ENCODE measurements at places on chromosomes 12 and 14. TPM values are rescaled to one million over a fixed set of nuclear protein-coding genes. Genes with fewer than 3 reads are reported as not detected.

FZD10 gene
- not detected for total RNA-seq

C1QL4 gene
- total RNA-seq: not detected

CD4 gene
- total RNA-seq: 1.5 TPM

ADAMTS20 gene
- 0.14 TPM for total RNA-seq

ABHD12B gene
- total RNA-seq: not detected

MORN3 gene
- total RNA-seq: 0.30 TPM

AHSA1 gene
- 199 TPM for total RNA-seq

PIK3C2G gene
- total RNA-seq: not detected

CCDC177 gene
- not detected for total RNA-seq

TAS2R13 gene
- total RNA-seq: 1.2 TPM

BTBD6 gene
- total RNA-seq: 61.2 TPM

SH2B3 gene
- 37.8 TPM for total RNA-seq

LPAR5 gene
- not detected for total RNA-seq

CLECL1 gene
- total RNA-seq: not detected

TAS2R19 gene
- 11.1 TPM for total RNA-seq

TMEM229B gene
- total RNA-seq: 2.4 TPM

GNS gene
- total RNA-seq: 259 TPM

PSMA3 gene
- total RNA-seq: 79.0 TPM

KLHL33 gene
- total RNA-seq: 0.05 TPM

IQSEC3 gene
- total RNA-seq: 0.59 TPM

PIWIL1 gene
- not detected for total RNA-seq

SLC16A7 gene
- 39.8 TPM for total RNA-seq

KCNC2 gene
- not detected for total RNA-seq

GALNT8 gene
- total RNA-seq: not detected

SPRYD4 gene
- 1.2 TPM for total RNA-seq

EML1 gene
- 7.7 TPM for total RNA-seq

DIO3 gene
- not detected for total RNA-seq

KRT6C gene
- total RNA-seq: not detected

CAPS2 gene
- total RNA-seq: 3.6 TPM

BTBD7 gene
- total RNA-seq: 26.4 TPM

BCL7A gene
- total RNA-seq: 9.8 TPM

C12orf42 gene
- not detected for total RNA-seq

SIX4 gene
- 5.3 TPM for total RNA-seq

RASSF8 gene
- 58.8 TPM for total RNA-seq

PDE3A gene
- total RNA-seq: 2.7 TPM

RERGL gene
- not detected for total RNA-seq

SMOC1 gene
- not detected for total RNA-seq

TDRD9 gene
- total RNA-seq: 0.60 TPM

SERPINA10 gene
- not detected for total RNA-seq

GLIPR1L1 gene
- total RNA-seq: not detected

DTX1 gene
- not detected for total RNA-seq

RPGRIP1 gene
- total RNA-seq: not detected

PCED1B gene
- total RNA-seq: 1.5 TPM

GNB3 gene
- 3.6 TPM for total RNA-seq

MYO1A gene
- not detected for total RNA-seq

Measured in smooth muscle cell of the umbilical artery (primary cell).